ENCODE measurements at places on chromosomes 16 and 17.

DNA sequence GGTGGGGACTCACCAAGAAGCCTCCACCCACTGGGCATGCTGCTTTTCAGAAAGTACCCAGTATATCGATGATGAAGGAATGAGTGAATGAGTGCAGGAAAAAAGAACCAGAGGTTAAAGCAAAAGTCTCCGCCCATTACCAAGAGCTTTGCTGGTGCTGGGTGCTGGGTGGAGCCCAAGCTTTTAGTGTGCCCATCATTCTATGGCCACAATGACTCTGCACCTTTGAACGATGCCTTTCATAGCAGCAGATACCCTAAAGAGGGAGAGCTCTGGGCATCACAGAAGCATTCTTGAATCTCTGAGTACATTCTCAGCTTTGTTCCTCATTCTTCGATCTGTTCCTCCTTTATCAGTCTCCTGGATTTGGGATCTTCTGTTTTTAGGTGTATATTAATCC is 450.7 kb upstream of the CCL2 start:
- DNase-seq, result no peak

GRCh38 chr17:77899498-77899897 is 59.0 kb upstream of the TNRC6C start:
- no peak for DNase-seq

DNA sequence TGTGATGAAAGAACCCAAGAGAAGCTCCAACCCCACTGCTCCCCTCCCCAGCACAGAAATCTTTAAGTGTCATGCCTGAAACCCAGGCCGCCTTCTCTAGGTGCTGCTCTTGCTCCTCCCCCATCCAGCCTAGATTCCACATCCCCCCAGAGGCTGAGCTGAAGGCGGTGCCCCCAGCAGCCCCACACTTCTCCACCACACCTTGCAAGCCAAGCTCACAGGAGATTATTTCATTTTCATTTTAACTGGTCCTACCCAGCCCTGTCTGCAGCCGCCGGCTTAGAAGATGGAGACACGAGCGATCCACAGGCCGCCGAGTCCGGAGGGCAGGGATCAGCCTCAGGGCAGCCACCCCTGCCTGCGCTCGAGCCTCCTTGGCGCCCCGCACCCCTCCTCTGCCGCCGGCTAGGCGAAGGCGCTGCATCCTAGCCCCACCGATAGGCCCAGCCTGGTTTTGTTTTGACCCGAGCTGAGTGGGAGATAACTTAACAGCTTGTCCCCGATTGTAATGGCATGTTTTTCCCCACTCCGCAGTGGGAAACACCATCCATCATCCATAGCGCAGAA is 125.3 kb downstream of the RBFOX3 start:
- DNase-seq, result no peak

- DNase-seq, result no peak
Measured at GRCh38 chr17:16435925-16436886, 20.8 kb downstream of the TRPV2 start.

GRCh38 chr16:1182950-1183907 is 30.3 kb downstream of the CACNA1H start:
- DNase-seq, result no peak

- DNase-seq, result no peak
Measured at GRCh38 chr16:1917056-1917664, 1.1 kb downstream of the HS3ST6 start.

DNA sequence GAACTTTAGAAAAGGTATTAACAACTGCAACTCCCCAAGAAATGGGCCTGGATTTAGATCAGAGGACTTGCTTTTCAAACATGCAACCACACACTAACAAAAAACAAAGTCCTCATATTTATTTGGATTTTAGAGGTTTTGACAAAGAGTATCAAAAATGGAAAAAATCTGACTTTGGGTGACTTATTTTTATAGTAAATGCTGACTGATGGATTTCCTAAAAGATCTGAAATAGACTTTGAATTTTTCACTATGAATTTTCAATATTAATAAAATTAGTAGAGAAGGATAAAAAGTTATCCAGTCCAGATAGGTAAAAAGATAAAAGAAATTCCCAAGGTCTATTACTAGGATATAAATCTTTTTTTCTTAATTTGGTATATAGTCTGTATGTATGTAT is 253.5 kb downstream of the KCNJ2 start:
- DNase-seq, result no peak

DNA sequence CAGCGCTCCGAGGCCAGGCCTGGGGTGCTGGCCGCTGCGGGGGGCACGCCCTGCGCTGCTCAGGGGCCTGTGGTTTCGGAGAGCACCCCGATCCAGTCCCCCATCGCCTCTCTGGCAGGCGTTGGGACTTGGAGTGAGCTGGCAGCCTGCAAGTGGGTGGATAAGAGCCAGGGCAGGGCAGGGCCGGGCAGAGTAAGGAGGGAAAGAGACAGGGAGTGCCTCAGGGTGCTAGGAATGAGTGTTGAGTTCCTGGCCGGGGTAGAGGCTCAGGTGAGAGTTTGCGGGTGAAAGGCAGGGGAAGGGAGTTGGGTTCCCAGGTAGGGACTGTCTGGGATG is 1.3 kb downstream of the CDH13 start:
- DNase-seq, result peak; percentile 67

DNA sequence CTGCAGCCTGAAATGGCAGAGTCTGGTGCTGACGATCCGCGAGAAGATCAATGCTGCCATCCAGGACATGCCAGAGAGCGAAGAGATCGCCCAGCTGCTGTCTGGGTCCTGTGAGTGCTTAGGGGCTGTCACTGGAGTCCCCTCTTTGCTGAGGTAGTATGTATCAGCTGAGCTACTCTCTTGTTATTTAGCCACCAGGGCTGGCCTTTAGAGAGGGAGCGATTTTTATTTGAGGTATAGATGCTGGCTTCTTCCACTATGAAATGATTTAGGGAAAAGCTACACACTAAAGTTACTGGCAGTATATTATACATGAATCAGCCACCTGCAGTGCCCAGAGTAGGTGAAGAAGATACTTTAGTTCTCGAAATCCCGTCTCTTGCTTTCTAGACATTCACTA is 2.6 kb downstream of the CDK5RAP3 start:
- DNase-seq, result no peak

- no peak for DNase-seq
Measured at GRCh38 chr16:2046893-2047329, 723 bp downstream of the NTHL1 start.

- DNase-seq, result no peak
Measured at GRCh38 chr17:65637786-65638185, 76.3 kb upstream of the AXIN2 start.

DNA sequence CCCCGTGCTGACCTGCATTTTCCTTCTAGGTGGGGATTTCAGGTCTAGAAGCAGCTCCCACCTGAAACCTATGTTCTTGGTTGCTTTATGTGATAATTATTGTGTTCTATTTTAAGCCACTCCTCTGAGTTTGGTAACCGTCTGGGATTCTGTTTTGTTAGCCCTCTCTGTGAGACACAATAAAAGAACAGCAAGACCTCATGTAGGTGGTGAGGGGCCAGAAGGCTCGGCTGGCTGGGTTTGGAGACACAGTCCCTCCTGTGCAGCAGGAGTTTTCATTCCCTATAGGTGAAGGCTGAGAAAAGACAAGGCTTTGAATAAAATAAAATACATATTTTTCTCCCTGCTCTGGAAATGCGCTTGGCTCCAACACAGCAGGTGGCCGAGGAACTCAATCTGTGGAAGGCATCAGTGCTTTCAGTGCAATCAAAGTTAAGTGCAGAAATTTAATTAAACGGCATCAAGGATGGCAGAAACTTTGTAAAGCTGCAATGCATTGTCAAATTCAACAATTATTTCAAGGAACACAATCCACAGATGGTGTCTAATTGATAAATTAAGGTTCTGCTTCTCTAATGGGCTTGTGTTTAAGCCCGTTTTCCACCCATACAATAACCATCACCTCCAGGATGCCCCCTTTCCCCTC is 107.8 kb downstream of the MSI2 start:
- no peak for DNase-seq

DNA sequence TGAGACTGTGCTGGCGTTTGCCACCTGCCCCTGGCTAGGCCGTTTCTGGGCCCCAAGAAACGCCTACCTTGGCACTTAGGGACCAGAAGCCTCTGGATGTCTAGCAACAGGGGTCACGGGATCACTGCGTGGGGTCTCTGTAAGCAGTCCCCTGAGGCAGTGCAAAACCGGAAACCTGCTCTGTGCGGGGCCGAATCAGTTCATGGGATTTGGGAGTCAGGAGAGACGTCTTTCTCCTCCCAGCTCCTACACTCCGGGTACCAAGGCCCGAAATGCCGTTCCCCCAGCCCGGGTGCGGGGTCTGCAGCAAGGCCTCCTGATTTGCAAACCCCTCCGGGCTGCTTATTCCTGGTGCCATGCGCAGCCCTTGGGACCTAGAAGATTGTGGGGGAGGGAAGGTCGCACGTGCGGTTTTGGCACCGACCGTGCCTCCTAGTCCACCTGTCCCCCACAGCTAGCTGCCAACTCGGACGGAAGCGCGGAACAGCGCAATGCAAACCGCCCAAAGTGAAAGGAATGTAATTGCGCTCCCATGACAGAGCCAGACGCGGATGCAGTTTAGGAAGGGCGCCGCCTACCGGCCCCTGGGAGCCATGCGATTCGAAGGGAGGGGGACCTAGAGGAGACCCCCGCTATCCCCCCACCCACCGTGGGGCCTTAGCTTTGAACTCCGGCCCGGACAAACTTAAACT is 6.5 kb downstream of the IRX5 start:
- peak; percentile 55 for DNase-seq

DNA sequence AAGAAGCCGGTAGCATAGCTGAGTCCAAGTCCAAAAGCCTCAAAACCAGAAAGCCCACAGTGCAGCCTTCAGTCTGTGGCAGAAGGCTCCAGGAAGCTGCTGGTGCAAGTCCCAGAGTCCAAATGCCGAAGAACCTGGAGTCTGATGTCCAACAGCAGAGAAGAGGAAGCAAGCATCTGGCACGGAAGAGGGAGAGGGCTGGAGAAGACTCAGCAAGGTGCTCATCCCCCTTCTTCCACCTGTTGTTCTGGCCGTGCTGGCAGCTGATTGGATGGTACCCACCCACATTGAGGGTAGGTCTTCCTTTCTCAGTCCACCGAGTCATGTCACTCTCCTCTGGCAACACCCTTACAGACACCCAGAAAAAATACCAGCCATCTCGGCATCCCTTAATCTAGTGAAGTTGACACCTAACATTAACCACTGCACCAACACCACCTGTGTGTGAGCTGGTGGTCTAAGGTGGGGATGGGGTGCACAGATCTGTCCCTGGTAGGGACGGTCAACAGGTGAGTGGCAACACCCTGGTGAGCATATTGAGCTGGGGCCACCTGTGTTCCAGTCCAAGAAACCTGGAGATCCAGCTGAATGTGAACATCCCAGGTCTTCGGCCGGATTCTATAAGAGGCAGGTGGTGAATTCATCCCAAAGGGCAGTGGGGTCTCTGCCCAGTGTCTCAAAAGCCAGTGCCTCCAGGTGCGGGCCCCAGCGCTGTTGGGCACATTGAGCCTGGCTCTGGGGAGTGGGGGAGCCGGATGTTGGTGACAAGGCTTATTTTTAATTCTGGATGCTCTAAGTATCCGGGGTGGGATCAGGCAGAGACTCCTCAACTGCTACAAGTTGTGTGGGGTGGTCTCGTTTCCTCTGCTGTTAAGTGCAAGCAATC is 9.8 kb downstream of the MIEF2 start:
- no peak for DNase-seq

DNA sequence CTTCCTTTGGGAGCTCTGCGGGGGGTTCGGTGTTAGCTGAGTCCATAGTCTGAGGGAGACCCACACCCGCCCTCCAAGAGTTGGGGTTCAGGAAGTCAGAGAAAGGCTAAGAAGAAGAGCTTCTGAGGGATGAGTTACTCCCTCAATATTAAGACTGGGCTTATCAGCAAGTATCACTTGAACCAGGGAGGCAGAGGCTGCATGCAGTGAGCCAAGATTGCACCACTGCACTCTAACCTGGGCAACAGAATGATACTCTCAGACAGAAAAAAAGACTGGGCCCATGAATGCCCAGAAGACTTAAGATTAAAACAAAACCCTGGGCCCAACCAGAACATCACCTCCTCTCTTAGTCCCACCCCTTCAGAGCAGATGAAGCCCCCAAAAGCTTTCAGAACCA is 6.0 kb downstream of the NKIRAS2 start:
- DNase-seq, result no peak

GRCh38 chr16:52099382-52099781 is 447.6 kb downstream of the TOX3 start:
- DNase-seq, result no peak

GRCh38 chr16:65689726-65690125 is 567.9 kb upstream of the CDH11 start:
- DNase-seq, result no peak

- no peak for DNase-seq
Measured at GRCh38 chr17:73307130-73307529, 4.7 kb downstream of the CDC42EP4 start.

Measured in foreskin keratinocyte (primary cell).